ENCODE measurements at places on chromosomes 1 and 21.

- DNase-seq: no peak
Observed at GRCh38 chr1:44336668-44337067, 18.4 kb downstream of the ERI3 start.

DNA sequence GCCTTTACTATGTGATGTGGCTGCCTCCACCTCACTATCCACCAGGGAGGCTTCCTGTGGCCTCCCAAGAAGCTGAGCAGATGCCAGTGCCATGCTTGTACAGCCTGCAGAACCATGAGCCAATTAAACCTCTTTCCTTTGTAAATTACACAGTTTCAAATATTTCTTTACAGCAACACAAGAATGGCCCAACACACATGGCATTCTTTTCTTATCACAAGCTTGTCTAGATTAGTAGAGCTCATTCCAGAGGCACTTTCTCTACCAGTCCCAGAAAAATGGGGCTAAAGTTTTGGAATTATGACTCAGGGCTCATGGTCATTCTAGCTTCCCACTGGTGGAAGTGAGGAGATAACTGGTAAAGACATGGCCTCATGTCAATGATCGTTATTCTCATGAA lies 655.2 kb downstream of the LMO4 start:
- no peak for DNase-seq

DNA sequence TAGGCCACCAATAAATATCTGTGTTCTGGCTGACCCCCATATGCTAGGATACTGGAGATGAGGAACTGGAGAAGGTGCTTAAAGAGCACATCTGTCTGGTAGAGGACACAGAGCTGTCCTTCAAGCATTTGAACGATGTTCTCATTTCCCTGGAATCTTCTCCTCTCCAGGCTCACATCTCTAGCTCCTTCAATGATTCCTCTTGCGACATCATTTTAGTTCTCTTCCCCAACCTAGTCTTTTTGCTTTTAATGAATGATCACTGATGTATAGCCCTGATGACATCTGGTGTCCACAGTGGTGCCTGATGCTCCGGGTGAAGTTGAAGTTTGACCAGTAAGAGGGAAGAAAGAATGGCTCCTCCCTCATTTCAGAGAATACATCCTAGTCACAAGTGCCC lies 80.8 kb upstream of the UBE2U start:
- no peak for DNase-seq

DNA sequence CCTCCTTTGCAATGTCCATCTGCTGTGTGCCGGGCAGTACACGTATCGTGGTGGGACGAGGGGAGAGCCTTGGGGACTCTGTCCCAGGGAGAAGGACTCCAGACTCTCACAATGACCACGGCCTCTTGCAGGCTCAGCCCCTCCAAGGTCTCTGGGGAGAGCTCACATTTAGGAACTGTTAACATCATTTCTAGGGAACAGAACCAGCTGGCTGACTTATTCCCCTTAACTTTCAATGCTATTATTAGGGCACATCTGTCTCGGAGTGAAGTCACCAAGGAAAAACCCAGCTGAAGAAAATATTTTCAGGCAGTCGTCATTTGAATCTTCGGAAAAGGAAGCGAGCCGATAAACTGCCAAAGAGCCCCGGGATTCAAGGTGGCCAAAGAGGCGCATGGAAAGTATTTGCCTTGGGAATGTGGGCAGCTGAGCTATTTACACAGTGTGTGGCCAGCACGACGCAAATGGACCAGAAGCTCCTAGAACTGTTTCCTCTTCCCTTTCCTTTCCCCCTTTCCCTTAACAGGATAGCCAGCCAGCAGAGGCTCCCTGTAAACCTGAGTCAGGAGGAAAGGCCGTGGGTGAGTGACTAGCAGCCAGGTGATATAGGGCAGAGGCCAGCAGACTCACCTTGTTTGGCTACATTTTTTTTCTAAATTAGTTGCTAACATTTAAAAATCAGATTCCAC lies 74.5 kb downstream of the ITPKB start:
- no peak for DNase-seq

- no peak for DNase-seq
Observed at GRCh38 chr1:174785510-174785909, 214.2 kb upstream of the CACYBP start.

- no peak for DNase-seq
Observed at GRCh38 chr1:192709544-192709943, 73.6 kb downstream of the RGS13 start.

DNA sequence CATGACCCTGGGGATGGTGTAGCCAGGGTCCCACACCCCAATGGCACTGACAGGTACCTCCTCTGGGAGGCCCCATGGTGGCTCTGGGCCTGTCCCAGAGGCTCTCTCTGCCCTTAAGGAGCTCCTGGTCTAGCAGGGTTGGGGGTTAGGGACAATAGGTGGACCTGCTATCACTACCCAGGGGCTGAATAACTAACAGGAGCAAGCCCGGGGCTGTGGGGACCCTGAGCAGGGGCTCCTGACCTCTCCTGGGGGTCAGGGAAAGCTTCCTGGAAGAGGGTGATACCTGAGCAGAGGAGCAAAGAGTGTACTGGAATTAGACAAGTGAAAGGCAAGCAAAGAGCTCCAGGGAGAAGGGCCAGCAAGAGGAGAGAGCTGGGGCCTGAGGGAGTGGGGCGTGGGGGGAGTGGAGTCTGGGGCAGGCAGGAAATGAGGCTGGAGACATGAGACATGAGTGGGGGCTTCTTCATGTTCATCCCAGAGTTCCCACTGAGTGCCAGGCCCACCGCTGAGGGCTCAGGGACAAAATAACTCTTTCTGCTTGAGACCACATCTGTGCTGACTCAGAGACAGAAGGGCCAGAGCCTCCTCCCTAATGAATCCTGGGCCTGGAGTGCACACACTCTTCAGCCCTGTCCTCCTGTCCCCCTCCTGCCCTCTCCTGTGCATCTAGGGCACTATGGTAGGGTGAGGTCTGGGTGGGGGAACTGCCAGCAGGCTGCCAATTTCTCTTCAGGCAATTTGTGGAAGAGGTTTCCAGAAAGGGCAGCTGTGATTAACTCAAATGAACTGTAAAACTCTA lies 517.6 kb downstream of the PTPRU start:
- DNase-seq: no peak

GRCh38 chr1:180892675-180893074 lies 20.0 kb upstream of the KIAA1614 start:
- DNase-seq: no peak

DNA sequence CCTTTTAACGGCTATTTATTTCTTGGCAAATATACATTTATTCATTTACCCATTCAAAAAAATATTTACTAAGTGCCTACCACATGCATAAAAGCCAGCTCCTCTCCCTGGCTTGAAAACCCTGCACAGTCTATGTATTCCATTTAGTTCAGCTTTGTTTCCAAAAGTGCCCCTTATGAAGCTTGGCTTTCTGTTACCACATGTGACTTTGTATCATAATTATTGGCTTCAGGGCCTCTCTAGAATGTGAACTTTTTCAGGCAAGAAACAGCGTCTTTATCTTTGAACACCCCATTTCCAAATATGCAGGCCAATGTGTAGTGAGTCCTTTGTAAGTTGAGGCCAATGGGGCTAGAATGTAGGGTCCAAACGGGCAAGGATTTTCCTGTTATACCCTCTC lies 69.4 kb downstream of the CACHD1 start:
- no peak for DNase-seq

DNA sequence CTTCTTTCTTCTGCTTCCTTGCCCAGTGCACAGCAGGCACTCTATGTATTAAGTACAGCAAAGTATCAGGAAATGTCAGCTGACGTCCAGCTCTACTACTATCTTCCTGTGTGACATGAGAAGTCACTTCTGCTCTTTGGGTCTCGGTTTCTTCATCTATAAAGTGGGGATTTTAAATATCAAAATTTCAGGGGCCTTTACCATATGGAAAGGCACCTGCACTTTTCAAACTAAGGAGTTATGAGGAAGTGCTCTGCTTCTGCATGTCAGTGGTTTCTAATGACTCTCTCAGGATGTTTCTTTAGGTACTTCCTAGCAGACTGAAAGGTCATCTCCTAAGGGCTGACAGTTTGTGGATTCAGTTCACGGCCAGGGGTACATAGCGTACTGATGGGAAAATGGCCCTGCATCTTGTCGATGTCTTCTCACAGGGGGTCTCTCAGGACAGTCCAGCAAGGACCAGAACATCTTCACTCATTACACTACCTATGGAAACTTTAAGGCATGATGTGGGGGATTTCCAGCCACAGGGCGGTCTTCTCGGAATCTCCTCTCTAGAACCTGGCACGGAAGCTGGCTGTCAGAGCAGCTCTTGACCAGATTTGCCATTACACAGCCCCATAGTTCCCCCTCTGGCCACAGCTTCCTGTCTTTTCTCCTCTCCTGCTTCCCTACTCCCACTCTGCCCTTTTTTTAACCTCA lies 42.0 kb upstream of the MTF1 start:
- DNase-seq: no peak

- no peak for DNase-seq
Observed at GRCh38 chr1:191427593-191427992, 730.7 kb upstream of the RGS18 start.

DNA sequence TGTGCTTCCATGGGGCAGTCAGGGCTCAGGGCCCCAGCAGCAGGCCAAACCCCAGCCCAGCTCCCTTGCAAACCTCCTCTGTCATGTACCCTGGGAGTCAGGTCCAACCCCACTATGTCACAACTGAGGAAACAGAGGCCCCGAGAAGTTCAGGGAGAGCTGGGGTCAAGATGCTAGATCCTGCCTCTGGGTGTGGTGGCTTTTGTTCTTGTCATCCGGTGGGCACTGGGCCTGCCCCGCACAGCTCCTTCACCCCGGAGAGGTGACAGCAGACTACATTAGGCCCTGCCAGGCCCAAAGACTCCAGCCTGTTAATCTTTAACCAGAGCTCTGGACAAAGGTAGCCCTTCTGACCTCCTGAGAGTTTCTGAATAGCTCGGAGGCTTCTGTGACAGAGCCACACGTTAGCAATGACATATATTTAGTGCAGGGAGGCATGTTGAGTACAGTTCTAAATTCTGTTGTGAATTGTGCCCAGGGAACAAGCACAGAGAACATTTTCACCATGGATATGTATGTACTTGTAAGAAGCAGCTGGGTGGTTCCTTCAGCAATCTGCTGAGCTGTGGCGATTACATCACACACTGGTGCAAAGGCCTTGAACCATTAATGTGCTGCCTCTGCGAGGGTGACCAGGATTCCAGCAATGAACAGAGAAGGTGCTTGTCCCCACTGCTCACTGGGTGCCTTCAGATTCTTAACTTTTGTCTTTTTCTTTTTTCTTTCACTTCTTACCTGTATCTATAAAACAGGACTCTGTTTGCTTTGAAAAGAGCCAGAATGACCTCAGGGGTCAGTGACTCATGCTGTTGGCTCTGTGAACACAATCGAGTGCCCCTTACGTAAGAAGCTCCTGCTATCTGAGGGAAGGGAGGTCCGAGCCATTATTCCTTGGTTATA lies 102.8 kb downstream of the RHOU start:
- no peak for DNase-seq

GRCh38 chr1:29420202-29420601 lies 183.9 kb downstream of the PTPRU start:
- no peak for DNase-seq

DNA sequence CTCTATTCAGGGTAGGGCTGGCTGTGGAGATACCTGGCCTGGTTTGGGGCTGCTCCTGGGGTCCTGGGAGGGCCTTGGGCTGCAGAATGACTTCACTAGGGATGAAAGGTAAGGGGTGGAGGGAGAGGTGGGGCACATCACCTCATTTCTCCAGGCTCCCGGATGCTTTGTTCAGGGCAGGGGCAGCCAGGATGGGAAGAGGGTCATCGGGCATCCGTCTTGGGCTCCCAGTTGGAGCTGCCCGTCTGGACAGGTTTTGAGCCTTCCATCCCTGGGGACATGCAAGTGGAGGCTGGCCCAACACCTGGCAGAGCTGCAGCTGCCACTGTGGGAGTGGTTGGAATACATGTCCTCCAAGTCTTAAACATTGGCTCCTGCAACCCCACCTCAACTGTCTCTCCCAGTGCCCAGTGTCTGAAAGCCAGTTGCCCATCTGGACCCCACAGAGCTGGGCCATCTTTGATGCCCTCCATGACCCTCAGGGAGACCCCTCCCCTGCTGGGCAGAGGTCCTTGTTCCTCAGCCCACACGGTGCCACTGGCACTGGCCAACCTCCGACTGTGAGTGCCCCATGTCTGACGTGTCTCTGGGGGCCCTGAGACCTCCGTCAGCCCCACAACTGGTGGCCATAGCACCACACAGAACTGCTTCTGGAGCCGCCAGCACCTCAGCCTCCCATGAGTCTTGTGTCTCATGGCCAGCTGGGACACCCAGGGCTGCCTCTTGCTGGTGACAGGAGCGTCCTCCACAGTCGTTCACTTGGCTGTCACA lies 52.8 kb downstream of the TRIM11 start:
- DNase-seq: no peak

DNA sequence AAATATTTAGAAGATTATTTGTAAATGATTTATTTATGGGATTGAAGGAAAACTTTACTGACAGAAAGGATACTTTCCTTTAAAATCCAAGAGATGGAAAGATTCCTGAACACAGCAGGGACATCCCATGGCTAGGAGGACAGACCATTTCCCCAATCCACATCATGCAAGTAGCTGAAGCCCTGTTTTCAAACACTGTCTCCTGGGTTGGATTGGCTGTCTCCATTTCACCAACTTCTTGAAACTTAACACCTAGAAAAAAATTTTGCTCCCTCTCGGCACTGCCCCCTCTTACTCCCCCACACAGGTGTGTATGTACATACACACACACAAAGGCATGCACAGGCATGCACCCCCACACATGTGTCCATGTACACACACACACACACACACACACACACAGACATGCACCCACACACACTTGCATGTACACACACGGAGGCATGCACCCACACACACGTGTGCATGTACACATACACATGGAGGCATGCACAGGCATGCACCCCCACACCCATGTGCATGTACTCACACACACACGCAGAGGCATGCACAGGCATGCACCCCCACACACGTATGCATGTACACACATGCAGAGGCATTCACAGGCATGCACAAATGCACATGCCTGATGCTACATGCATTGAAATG lies 320.0 kb downstream of the CHRM3 start:
- no peak for DNase-seq

- no peak for DNase-seq
Observed at GRCh38 chr1:70277875-70278274, 56.7 kb downstream of the SRSF11 start.

DNA sequence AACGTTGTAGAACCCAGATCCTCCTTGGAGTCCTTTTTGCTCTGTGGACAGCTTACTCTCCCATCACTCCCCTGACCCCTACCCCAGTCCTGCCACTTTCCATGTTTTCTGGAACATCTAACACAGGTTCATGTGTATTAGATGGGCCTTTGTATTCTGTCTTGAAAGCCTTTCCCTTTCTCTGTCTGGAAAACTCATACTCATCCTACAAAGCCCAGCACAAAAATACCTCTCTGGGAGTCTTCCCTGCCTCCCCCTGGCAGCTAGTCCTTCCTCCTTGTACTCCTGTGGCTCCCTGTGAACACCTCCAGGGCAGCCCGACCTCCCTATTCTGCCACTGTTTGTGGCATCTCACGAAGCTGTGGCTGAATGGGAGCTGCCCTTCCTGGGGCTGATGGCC lies 7.8 kb upstream of the HEYL start:
- DNase-seq: no peak

GRCh38 chr1:115454837-115455511 lies 116.9 kb upstream of the NGF start:
- no peak for DNase-seq

GRCh38 chr21:28737674-28738419 lies 254.8 kb downstream of the LTN1 start:
- DNase-seq: no peak

GRCh38 chr1:59685101-59685500 lies 129.6 kb upstream of the HOOK1 start:
- no peak for DNase-seq

Measured in central memory CD4-positive, alpha-beta T cell (primary cell).